Stimulated activated CD4-positive, alpha-beta T cell treated with anti-CD3 and anti-CD28 coated beads, Interleukin-12 subunit alpha, Interleukin-12 subunit beta, amount 100 ng/mL, for 4 hours (primary cell): ENCODE measurements at places on chromosomes 6 and 20.

GRCh38 chr6:145814035-145814500 lies 527 bp downstream of the FBXO30 start:
- no peak for DNase-seq

- DNase-seq: no peak
Observed at GRCh38 chr6:12865671-12866181, 149.2 kb downstream of the PHACTR1 start.

- DNase-seq: no peak
Observed at GRCh38 chr20:47576516-47577033, 74.9 kb downstream of the NCOA3 start.

- no peak for DNase-seq
Observed at GRCh38 chr6:124819346-124819745, 142.9 kb upstream of the RNF217 start.

DNA sequence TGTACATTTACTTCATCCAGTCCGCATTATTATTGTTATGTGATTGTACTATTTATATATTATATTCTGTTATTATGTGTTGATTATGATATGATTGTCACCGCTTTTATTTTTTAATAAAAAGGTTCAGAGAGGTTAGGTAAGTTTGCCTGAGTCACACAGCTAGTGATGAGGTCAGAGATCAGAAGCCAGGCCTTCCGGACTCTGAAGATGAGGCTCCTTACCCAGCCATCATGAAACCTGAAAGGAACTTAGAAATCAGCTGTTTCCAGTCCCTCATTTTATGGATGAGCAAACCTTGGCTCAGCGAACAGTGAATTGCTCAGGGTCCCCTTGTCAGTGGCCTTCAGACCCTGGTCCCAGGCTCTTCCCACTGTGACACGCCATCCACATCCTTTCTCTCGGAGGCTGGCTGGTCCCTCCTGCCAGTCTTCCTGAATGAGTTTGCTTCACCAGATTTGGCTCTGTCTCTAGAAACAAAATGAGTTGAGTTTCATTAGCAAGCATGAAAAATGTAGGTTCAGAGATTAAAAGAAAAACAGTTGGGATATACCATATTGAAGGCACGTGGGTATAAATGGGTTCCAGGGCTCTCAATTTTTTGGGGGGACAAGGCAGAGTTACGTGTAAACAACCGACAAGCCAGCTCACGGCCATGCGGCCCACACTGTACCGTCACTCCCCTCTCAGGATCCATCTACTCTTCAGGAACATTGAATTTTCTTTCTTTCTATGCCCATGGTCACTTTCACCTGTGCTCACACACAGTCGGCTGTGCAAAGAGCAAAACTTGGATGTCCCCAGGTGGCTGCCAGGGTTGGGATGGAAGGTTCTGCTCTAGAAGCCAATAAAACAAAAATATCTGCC lies 132.9 kb downstream of the ZDHHC14 start:
- no peak for DNase-seq

GRCh38 chr20:62025394-62025793 lies 40.3 kb downstream of the TAF4 start:
- DNase-seq: no peak

GRCh38 chr20:51326201-51326819 lies 216.2 kb downstream of the NFATC2 start:
- peak; percentile 38 for DNase-seq

DNA sequence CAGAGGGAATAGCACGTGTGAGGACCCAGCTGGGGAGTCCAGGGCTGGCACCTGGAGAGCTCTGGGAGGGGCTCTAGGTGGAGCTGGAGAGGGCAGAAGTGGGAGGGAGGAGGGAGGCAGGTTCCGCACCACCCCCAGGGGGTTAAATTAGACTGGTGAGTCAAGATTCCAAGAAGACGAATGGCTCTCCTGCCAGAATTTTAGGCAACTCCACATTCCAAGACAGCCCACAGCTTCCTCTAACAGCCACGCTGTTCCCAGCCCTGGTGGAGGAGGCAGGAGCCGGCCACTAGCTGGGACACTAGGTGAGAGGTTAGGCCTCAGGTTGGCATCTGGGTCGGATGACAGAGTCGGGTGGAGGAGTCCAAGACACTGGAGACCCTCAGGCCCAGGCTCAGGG lies 60.2 kb downstream of the TFAP2C start:
- DNase-seq: no peak

DNA sequence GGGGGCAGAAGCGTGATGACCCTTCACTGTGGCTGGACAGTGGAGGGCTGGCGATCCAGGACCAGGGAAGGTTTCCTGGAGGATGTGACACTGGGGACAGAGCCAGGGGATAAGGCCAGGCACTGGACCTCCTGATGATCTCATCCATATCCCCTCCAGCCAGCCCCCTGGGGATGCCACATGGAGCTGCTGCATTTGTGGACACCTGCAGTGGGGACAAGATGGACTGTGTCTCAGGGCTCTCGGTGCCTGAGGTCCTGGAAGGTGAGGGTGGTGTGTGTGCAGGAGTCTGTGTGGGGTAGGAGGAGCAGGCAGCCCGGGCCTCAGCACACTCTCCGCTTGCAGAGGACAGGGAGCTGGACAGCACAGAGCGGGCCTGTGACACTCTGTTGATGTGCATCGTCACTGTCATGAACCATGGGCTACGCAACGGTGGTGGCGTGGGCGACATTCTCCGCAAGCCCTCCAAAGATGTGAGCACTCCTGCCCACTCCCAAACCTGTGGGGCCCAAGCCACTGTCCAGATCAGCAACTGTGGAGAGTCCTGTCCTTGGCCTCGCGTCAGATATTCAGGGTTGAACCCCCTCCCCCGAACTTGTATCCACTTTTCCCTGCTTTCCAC lies 19.9 kb downstream of the UQCC2 start:
- no peak for DNase-seq

DNA sequence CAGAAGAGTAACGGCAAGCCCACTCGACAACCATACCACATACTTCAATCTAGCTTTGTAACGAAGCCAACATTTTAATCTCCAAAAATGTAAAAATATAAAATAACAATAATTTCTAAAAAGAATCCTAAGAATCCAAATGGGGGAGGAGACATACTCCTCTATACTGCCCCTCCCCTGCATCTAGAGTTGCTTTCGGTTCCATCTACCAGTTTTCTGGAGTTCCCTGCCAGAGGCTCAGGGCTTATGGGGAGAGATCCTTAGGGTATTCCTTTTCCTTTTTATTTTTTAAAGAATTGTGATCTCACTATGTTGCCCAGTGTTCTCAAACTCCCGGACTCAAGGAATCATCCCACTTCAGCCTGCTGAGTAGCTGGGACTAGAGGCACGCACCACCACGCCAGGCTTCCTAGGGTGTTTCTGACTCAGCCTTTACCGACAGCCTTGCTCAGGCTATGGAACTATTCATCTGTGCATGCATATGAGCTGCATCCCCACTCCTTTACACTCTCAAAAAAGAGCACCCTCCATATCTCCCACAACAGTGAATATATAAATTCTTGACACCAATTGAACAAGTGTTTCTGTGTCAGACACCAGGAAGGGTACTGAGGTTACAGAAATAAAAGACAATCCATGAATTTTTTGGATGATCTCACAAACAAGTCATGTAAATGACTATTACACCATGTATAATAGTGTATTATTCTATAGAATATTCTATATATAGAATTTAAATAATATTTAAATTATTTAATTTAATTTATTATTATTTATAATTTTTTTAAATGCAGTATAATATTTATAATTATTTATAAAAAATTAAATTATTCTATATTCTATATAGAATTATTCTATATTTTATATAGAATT lies 40.7 kb upstream of the UBR2 start:
- DNase-seq: no peak

DNA sequence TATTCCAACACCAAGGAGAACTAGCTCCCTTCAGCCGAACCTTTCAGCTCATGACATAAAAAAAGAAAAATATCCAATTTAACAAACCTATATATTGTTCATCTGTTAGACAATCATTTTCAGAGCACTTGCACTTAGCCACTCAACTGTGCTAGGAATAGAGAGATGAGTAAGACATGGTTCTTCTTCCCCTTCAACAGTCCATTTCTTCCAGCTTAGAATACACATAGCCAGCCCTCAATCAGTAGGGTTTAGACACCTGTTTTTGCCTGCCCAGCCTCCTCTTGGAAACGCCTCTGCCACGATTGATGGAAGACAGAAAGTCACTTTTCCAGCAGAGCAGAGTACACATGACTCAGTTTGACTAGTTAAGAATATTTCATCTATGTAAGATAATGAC lies 21.8 kb downstream of the ADNP start:
- no peak for DNase-seq

DNA sequence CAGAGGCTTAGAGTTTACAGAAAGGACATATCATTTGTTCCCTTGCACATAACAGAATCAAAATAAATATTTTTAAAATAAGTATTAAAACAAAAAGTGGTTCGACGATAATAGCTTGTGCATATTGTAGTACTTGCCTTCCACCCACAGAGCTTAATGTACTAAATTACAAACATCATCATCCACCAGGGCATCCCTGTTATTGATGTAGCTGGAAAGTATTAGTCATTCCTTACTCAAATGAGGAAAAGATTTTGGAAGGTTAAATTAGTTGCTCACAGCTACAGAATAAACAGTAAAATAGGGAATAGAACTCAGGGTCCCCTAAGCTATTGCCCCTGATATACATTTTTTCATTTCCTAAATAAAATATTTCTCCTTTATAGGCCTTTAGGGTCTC lies 150.3 kb downstream of the PTPRK start:
- DNase-seq: no peak

- DNase-seq: peak; percentile 61
Observed at GRCh38 chr20:31833130-31833930, 12.1 kb downstream of the FOXS1 start.

GRCh38 chr6:163688739-163689362 lies 274.3 kb downstream of the QKI start:
- no peak for DNase-seq

DNA sequence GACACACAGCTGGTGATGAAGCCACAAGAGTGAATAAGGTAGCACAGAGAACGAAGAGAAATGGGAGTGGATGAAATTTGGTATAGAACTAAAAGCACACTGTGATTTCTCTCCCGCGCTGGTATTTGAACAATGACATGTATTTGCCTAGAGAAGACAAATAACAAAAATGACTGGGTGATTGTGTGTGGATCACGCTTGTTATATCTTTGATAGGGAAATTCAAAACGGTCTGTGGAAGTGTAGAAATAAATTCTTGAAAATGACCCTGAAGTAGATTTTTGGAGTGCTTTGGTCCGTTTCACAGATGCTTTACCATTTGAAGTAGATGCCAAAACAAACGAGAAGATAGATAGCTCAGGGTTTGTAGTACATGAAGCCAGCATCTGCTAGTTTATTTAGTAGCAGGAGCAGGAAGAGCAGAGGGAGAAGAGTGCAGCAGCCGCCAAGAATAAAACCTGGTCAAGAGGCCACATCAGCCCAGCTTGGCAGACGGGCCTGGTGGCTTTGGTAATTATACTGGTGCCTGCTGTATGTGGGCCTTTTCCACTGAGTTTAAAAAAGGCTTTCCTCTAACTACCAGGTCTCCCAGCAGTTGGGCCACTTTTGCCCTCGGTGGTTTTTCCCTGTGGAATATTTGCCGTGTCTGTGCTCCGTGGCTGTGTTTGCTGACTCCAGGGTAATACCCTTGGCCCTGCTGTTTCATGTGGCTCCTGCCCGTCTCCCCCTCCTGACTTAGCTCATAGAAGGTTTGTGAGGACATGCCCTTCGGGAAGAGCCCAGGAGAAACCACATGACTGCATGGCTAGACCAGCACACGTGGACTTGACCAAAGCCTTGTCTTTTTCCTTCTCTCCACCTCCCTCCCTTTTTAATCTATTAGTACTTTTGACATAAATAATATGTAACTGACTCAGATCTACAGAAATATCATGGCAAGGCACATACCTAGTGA lies 294.0 kb downstream of the SOX4 start:
- DNase-seq: no peak

GRCh38 chr6:44560458-44561059 lies 173.1 kb downstream of the CDC5L start:
- DNase-seq: no peak

GRCh38 chr6:36976931-36977330 lies 9.1 kb downstream of the MTCH1 start:
- DNase-seq: no peak

- DNase-seq: no peak
Observed at GRCh38 chr6:131356161-131356560, 216.9 kb upstream of the ARG1 start.

GRCh38 chr6:35192301-35192860 lies 21.4 kb upstream of the SCUBE3 start:
- DNase-seq: no peak

- no peak for DNase-seq
Observed at GRCh38 chr6:170274713-170275560, 15.9 kb downstream of the DLL1 start.

- no peak for DNase-seq
Observed at GRCh38 chr6:132464538-132465256, 48.2 kb downstream of the STX7 start.

DNA sequence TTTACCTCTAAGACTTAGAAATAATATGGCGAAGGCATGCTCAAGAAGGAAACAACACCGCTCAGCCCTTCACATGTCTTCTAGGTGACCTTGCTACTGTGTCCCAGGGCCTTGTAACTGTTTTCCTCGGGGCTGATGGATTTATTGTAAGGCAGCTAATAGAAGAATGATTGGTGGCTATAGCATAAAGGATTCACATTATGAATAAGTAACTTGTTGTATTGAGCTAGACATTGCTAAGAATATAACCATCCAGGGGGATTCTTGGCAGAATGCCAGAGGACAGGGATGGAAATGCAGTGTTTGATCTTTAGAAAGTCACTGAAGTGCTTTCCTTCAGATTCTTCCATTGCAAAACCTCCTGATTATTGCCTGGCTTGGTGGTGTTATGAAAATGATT lies 54.9 kb downstream of the PLEKHG1 start:
- DNase-seq: no peak

DNA sequence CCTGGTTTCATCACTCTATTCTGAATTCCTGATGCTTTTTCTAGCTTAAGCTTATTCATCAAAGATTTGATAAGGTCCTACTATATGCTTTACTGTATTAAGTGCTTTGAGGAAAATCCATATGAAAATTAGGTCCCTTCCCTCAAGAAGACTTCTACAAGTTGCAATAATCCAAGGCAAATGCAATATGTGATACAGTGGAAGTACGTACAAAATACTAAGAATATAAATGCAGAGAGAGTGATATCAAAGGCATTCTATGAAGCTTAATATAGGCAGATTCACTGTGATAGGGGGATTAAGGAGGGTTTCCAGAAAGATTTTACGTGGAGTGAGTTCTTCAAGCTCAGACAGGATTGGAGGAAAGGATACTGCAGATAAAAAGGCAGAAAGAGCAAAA lies 142.1 kb downstream of the C6orf118 start:
- DNase-seq: no peak

DNA sequence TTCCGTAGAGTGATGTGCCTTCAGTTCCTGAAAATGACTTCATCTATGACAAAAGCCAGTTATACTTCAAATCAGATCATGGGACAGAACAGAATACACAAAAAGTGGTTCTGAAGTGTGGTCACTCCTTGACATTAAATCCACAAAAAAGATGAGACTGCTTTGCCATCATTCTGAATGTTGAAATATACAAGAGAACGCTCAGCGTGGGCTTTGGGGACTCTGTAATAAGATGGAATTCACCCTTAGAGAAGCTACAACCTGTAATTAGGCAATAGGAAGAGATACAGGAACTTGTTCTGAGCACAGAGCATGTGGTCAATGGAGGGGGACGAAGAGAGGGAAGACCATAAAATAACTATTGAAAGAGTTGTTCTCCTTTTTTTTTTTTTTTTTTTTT lies 184.3 kb downstream of the CARMIL1 start:
- no peak for DNase-seq
